ENCODE measurements at places on chromosomes 2 and 18. TPM values are rescaled to one million over a fixed set of nuclear protein-coding genes. Genes with fewer than 3 reads are reported as not detected.

RASGRP3 gene
- polyA plus RNA-seq, result 81.7 TPM

DNA sequence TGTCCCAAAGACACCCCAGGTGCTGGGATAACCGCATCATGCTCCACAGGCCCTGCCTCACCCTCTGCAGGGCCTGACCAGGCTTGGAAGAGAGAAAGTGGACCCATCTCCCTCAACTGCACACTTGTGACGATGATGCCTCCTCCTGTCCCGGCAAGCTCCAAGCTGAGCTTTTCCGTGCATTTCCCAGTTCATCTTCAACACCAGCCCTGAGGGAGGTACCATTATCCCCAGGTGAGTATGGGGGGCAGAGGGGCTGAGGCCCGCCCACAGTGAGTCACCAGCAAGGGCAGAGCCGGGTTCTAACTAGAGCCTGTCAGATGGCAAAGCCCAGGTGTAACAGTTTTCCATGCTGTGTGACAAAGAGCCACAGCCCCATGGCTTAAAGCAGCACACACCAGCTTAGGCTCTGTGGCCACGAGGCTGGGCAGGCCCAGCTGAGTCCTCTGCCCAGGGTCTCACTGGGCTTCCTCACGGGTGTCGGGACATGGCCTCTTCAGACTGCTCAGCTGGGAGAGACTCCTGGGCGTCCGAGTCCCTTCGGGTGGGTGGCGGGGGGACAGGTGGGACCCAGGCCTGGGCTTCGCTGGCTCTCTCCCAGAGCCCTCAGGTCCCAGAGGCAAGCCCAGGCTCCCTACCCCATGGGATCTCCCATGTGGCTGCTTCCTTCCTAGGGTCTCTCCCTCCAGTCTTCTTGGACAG, 108.4 kb upstream of the OTOS start:
- H3K27me3 ChIP-seq, result no peaks in the 10 kb centered on the region
- no peak for DNase-seq
- H3K4me1 ChIP-seq, result no peaks in the 10 kb centered on the region
- H3K27ac ChIP-seq, result no peak overlapping the region
- H3K36me3 ChIP-seq, result no peaks in the 10 kb centered on the region

DNA sequence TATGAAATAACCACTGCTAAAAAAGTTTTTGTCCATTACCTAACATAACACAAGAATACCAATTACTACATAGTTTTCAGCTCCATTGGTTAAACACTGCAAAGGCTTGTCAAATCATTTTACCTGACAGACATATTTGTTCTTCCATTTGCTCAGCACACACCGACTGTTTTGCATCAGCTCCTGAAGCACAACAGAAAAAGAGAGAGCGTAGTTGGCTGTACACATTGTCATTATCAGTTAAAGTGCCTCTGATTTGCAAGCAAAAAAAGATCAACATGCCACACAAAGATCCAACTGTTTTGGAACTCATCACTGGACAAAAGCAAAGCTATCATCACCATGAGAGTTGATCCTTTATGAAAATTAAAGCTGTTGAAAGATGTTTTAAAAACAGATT, 103.8 kb downstream of the WDPCP start:
- no peak for DNase-seq
- H3K36me3 ChIP-seq, result no peaks in the 10 kb centered on the region
- H3K4me3 ChIP-seq, result no peak overlapping the region
- H3K27me3 ChIP-seq, result no peaks in the 10 kb centered on the region

GRCh38 chr2:112936927-112937232, 25.9 kb downstream of the IL37 start:
- no peaks in the 10 kb centered on the region for H3K4me1 ChIP-seq
- H3K27me3 ChIP-seq, result peaks cover 7% of the 10 kb centered on the region
- H3K36me3 ChIP-seq, result no peaks in the 10 kb centered on the region
- H3K4me3 ChIP-seq, result no peak overlapping the region
- DNase-seq, result no peak

DNA sequence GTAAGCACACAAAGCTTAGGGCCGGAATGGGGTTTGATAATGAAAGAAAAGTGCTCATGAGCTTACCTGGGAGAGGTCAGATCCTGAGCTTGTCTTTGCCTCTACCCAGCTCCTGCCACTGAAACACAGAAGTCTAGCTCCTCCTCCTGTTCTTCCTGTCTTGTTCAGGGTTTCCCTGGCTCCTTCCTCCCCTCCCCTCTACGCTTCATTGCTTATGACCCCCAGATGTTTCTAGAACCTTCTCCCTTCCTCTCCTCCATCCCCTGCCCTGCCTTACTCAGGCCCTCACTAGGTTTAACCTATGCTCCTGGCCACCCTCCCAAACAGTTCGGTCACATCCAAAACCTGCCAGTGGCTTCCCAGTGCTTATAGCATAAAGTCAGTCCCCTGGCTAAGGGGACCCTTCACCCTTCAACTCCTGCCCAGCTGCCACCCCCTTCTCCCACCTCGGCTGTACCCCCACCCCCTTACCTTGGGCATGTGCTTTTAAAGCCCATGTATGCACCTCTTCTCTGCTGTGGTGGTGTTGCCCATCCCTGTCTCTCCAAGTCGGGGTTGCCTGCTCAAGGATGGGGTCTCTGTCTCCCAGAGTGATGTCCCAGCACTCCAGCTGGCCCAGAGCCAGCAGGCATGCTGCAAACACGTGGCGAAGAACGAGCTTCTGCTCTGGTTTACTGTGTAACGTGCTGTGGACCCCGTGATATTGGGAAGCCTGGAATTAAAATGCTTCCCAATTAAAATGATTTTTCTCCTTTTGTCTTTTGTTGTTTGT, 233.6 kb downstream of the TPGS2 start:
- no peaks in the 10 kb centered on the region for H3K36me3 ChIP-seq
- H3K4me3 ChIP-seq, result no peak overlapping the region
- H3K4me1 ChIP-seq, result no peaks in the 10 kb centered on the region
- no peaks in the 10 kb centered on the region for H3K27me3 ChIP-seq
- no peak for DNase-seq

GRCh38 chr2:16202266-16203020, 262.1 kb downstream of the MYCN start:
- H3K36me3 ChIP-seq, result no peaks in the 10 kb centered on the region
- H3K27ac ChIP-seq, result no peak overlapping the region
- H3K4me1 ChIP-seq, result no peaks in the 10 kb centered on the region
- no peak for DNase-seq
- no peak overlapping the region for H3K4me3 ChIP-seq
- H3K27me3 ChIP-seq, result no peaks in the 10 kb centered on the region
